ENCODE measurements at places on chromosomes 3 and 15.
A peak's percentile ranks its signal among the peaks of the same experiment; 100 is the strongest.

DNA sequence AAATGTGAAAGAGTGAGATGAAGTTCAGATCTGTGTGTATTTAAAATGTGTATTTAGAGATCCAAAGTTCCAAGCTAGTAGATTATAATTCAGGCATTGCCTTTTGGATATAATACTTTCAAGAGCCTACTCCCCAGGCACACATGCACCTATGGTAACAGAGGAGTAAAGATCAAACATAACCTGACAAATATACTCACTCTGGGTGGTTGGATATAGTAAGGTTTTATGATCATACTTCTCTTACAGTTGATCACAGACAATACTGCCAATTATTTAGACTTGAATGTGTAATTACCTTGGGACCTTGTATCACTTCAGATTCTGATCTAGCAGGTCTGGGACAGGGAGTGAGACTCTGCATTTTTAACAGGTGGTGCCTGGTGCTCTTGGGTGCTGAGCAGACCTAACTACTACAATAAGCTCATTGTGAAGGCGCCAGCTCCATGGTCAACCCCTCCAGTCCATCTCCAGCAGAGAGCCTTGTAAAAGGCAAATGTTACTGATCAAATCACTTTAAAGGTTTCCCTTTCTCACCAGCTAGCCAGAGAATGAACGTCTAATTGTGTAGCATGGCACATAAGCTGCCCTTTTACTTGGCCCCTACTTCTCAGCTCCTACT, 55.5 kb downstream of the NBEAL2 start:
- DNase-seq, result no peak

DNA sequence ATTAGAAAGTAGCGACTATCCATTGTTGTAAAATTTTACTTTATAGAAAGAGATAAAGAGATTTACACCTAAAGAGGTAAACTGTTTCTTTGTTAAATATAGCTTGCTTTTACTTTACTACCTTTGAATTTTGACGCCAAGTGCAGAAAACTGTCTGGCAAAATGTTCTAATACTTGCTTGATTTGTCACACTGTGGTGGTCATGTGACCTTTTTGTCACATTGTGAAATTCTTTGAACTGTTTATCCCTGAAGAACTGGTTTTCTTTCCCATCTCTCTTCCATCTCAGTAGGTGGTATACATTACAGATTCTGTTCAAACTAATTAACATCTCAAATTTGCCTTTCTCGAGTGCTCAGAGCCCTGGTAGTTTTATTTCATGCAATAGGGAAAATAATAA, 327.4 kb downstream of the NAALADL2 start:
- no peak for DNase-seq

GRCh38 chr3:150429767-150430671, 21.9 kb downstream of the TSC22D2 start:
- DNase-seq, result no peak

- DNase-seq, result no peak
Measured at GRCh38 chr3:106819440-106819839, 557.8 kb upstream of the CCDC54 start.

DNA sequence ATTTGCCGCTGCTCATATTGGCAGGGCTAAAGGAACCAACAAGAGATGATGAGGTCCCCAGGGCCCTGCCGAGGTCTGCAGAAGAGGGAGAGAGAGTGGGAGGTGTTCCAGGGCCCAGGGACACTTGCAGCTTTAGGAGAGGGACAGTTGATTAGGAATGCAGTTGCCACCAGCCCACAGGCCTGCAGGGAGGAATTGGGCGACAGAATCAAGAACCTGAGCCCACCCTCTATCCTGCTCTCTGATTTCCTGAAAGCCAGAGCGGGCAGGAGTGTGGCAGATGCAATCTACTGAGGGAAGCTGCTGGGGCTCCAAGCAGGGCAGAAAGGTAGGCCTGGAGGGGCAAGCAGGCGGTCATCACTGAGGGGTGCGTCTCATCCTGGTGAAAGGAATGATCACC, 12.1 kb upstream of the PRR23E start:
- no peak for DNase-seq

DNA sequence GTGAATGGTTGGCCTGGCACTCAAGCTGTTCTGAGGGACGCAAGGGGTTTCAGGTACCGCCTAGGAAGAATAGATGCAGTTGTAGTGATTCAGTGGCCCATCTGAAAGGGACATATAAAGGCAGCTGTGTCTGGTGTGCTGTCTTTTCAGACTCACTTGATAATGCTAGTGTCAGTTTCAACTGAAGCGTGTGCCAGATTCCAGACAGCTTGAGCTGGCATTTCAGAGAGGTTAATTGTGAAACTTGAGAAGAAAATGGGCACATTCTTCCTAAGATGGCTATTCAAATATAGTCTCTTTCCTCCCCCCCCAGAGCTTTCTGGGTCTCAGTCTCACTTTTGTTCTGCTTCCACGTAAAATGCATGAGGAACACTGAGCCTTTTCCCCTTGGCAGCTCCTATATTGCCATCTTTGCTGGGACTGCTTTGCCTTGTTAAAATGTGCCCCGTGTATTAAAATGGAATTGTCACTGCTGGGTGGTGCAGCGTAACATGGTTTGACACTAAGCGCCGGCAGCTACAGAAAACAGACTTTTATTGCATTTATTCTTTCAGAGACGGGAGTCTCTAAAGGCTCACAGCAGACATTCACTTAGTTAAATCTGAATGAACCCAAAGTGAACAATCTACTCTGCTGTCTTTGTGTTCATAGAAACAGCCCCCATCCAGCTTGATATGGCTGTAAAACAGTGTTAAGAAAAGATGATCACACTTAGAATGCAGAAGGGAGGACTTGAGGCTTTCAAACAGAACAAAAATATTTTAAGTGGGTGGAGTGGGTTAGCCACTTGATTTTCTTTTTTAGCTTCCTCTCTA, 478.7 kb downstream of the RBMS3 start:
- DNase-seq, result peak; percentile 69

DNA sequence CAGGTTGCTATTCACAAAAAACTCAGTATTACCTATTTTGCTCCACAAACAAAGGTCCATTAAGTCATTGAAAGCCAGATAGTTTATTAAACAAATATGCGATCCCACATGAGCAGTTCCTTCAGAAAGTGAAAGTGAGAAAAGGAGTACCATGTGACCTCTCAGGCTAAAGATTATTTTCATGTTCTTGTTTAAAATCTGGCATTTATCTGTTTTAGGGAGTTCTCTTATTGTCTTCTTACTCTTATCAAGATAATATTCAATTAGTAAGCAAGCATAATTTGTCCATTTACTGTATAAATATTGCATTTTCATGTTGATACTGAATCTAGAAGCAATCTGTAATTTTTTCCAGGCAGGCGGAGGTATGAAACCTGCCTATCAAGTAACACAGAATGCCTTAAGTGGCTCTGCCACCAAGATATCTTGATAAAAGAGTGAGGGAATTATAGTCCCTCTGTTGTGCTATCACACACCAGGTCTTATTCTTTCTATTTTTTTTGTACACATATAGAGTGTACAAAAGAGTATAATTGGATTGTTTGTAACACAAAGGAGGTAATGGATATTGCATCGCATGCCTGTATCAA, 20.1 kb upstream of the PLSCR5 start:
- peak; percentile 14 for DNase-seq

DNA sequence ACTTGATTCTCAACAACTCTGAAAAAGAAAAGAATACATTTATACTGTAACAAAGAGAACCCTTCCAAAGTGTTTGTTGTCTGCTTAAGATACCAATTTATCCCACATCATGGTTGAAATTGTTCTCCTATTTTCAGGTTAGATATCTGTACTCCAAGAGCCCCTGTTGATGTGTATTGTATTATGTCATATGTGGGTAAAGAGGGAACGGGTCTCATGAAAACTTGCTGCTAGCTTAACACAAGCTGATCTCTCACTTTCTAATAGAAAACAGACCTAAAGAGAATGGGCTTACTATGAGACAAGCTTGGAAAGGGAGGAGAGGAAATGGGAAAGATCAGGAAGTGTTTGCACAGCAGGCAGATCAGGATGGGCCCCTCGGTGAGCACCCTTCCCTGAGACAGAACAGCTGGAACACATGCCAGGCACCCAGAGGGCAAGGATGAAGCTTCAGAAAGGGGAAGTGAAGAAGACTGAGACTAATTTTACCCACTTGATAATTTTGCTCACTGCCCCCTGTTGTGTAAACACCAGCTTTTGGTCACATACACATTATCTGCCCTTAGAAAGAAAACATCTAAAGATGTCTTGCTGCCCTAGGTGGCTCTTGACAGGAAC, 747.9 kb upstream of the CCDC54 start:
- DNase-seq, result no peak

GRCh38 chr3:184016811-184017671, 643 bp downstream of the ABCC5 start:
- peak; percentile 47 for DNase-seq

DNA sequence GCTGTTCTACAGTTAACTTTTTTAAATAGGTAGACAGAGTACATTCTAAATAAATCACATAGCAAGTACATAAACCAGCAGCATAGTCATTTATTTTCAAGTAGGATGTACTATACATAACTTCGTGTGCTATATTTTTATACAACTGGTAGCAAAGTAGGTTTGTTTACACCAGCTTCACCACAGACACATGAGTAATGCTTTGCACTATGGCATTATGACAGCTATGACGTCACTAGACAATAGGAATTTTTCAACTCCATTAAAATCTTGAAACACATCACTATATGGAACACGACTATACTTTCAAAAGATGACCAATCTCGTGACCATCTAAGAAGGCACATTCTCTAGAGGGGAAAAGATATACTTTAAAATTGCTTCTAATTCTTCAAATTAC, 3.5 kb downstream of the TEX55 start:
- peak; percentile 57 for DNase-seq

- DNase-seq, result no peak
Measured at GRCh38 chr3:66778777-66779176, 219.3 kb upstream of the KBTBD8 start.

DNA sequence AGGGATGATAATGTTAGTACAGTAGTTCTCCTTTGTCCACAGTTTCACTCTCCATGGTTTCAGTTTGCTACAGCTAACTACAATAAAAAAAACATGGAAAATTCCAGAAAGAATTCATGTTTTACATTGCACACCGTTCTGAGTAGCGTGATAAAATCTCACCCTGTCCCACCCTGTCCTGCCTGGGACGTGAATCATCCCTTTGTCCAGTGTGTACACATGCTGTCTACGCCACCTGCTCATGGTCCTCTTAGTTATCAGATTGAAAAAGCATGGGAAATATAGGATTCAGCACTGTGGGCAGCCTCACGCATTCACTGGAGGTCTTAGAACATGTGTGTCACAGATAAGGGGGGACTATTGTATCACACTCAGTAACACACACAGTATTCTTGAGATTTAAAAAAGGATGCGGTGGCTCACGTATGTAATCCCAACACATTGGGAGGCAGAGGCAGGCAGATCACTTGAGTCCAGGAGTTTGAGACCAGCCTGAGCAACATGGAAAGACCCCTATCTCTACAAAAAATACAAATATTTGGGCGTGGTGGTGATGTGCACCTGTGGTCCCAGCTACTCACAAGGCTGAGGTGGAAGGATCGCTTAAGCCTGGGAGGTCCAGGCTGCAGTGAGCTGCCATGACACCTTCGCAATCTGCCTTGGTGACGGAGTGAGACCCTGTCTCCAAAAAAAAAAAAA, 8.7 kb upstream of the FLNB start:
- DNase-seq, result no peak

DNA sequence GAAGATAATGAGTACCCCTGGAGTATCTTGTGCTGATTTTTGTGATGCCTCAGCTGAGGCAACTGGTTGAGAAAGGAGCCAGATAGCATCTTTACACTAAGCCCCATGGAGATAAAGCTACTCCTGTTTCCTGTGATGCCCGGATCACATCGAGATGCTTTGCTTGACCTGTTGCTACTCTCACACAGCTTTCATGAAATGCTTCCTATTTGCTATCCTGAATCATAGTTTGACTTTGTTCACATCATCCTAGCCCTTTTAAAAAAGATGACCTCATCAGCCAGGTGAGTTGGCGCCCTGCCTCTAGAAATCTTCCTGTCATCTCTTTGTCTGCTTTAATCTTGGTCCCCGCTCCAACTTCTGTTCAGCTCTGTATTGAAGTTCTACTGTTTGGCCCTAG, 409.6 kb upstream of the TBL1XR1 start:
- no peak for DNase-seq

- peak; percentile 65 for DNase-seq
Measured at GRCh38 chr15:77002436-77002835, 7.5 kb downstream of the PSTPIP1 start.

DNA sequence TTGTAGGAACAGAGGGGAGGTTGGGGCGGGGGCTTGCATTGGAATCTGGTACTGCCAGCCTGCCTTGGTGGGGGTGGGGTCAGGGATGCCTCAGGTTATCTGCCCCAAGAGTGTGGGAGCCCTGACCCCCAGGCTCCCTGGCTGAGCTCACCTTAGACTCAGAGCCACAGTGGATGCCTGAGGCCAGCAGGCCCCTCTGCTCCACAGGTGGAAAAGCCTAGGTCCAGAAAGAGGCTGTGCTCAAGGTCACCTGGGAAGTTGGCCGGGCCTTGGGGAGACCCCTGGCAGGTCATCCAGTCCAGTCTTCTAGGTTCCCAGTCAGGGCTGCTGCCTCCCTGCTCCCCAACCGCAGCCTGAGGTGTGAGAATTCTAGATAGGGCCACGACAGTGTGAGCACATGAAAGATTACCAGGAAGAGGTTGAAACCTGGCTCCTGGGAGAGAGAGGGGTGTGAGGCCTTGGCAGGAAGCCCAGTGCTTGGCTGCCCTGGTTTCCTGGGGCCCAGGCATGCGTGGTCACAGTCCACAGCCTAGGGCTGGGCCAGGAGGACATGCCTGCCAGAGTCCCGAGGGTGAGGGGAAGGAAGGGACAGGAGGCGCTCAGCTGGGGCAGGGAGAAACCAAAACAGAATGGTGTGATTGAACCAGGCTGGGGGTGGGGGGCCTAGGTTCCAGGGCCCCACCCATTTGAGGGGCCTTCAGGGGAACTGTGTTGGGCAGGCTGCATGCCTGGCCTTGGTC, 4.9 kb downstream of the HDAC11 start:
- DNase-seq, result peak; percentile 50

- peak; percentile 53 for DNase-seq
Measured at GRCh38 chr3:24086617-24087404, 141.7 kb downstream of the NR1D2 start.

DNA sequence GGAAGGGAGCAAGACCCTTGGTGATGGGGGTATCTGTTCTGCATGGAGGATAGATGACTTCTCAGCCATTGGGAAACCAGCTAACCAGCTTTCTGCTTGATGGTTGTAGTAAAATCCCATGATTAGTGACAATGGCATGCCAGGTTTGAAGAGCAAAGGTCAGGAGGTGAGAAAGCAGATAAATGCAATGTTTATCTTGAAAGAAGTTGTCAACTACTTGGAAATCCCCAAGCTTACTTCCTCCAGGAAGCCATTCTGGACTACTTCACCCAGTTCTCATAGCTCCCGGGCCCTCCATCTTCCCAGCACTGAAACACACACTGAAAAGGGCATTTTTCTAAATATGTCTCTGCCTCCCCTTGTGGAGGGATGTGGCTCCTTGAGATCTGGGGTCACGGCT, 51.3 kb downstream of the SMAD3 start:
- DNase-seq, result no peak
